Thyroid gland (tissue), 4 donors: ENCODE measurements at places on chromosomes 2 and 18. TPM values are rescaled to one million over a fixed set of nuclear protein-coding genes. Genes with fewer than 3 reads are reported as not detected.

Gene MZT2A
- total RNA-seq = 60.6 TPM

Gene C1QL2
- total RNA-seq = not detected

Gene DAW1
- not detected for total RNA-seq

Gene DYNC2LI1
- total RNA-seq = 55.0 TPM

Gene KATNAL2
- 66.9 TPM for total RNA-seq

Gene ASPRV1
- total RNA-seq = 1.3 TPM

DNA sequence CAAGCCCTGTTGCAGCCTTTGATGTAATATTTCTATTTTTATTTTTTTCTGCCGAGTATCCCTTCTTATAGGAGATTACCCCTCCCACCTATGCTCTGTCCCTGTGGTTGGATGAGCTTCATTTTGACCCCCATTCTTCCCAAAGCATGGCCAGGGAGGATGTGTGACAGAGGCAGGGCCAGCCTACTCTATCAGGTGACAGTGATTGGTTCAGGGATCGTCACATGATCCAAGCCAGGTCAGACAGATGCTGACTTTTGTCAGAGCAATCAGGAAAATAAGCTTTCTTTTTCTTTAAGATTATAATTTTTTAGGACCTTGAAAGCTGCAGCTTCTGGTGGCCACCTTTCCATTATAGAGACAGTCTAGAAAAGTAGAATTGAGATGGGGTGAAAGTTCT, 314.3 kb downstream of the NUP35 start:
- no peak for DNase-seq

DNA sequence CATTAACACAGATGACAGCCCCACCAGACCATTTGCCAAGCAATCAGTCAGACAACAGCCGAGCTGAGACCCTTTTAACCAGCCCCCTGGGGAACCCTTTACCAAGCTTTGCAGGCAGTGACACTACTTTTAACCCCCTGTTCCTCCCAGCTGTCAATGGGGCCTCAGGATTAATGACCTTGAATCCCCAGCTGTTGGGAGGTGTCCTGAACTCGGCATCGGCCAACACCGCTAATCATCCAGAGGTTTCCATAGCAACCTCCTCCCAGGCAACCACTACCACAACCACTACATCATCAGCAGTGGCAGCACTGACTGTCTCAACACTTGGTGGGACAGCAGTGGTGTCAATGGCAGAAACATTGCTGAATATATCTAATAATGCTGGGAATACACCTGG, 160.9 kb upstream of the EPC2 start:
- DNase-seq = no peak

DNA sequence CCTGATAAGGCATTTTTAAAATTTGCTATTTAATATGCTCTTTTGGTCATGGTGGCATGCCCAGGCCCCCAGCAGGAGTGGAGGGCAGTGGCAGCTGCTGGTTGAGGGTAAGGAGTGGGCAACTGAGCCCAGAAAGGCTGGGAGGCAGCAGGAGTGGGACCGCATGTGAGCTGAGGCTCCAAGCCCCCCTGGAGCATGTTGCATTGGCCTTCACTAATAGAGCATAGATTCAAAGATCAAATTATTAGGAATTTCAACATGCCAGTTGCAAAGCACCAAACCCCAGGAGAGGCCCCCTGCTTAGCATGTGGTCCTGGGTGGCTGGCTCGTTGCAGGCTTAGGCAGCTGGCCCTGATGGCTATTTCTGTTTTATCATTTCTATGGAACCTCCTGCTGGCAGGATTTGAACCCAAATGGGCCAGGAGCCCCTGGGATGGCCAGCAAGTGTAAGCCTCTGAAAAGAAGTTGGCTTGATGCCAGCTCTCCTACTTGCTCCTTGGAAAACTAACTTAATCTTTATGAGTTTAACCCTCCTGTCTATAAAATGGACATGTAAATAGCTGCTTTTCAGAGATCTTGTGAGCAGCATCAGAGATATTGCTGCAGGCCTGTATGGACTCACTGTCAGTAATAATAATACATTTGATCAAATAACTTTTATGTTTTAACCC, 42.1 kb upstream of the TMEM131 start:
- no peak for DNase-seq

DNA sequence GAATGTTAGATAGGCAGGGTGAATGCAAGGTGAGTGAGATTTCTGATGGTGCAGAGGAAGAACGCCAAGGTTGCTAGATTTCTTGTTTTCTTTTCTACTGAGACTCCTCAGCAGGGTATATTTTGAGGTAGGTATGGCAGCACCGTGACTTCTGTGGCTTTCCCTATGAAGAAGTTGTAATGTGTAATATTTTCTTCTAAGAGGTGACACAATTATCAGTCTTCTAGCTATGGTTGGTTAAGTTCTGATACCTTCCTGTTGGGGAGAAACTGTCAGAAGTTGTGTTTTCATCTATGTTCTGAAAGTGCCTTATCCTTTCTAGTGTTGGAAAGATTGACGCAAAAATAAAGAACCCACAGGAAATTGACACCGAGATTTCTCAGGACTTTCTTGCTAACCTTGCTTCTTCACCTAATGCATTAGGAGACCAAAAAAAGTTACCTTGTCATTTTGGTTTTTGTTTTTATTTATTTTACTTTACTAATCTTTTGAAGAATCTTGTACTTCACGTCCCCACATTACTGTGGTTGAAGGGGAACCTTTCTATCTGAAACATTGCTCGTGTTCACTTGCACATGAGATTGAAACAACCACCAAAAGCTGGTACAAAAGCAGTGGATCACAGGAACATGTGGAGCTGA, 11.9 kb downstream of the IL18R1 start:
- no peak for DNase-seq

DNA sequence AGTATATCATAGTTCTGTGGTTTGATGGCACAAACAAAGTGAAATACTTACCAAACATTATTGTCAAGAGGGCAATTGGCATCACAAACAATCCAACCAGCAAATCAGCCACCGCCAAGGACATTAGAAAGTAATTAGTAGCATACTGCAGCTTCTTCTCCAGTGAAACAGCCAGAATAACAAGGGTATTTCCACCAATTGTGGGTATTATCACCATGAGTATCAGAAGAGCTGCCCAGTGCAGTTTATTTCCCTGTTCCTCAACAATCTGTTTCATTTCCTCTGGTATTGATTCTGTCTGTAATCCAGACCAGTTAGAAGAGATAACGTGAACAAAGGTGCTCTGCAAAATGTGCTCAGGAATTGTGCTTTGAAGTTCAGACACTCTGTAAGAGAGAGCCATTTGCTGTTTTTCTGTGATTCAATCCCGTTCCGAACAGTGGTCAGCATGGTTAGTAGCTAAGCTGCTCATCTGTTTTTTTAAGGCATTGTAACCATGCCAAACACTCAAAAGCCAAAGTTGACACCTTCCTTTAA, 1.4 kb downstream of the HTR2B start:
- DNase-seq = no peak

GRCh38 chr2:74413001-74413698, 8.3 kb downstream of the C2orf81 start:
- no peak for DNase-seq

DNA sequence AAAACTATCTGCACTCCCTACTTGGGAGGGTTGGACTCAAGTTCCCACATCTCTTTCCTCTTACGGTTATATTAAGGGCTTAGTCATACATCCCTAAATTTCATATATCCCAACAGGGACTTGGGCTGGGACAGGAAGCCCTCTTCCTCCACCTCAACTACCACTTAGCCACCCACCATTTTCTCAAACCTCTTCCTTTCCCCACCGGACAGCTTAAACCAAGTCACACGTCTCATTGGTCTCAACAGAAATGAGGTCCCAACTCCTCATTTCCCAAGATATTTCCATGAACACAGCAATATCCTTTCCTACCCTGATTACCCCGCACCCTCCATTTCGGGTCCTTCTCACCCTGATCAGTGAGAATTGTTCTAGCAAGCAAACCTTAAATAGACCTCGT, 736 bp downstream of the ZSCAN30 start:
- no peak for DNase-seq

- DNase-seq = no peak
These were observed 4.6 kb downstream of the EN1 start for GRCh38 chr2:118842661-118843482.

- peak; percentile 71 for DNase-seq
These were observed 118.9 kb upstream of the ARL5A start for GRCh38 chr2:151946899-151947812.
